ENCODE measurements at places on chromosomes 11 and 22.

- DNase-seq, result no peak
These were observed 3.7 kb downstream of the RRP7A start for GRCh38 chr22:42515896-42516295.

DNA sequence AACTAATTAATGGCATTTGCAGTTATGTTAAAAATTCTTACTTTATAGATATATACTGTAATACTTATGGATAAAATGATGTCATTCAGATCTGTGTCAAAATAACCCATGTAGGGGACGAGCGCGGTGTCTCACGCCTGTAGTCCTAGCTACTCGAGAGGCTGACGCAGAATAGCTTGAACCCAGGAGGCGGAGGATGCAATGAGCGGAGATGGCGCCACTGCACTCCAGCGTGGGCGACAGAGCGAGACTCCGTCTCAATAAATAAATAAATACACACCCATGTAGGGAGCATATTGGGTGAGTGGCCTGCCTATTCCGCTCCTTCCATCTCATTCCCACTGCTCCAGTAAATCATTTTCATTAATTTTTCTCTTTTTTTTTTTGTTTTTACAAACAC lies 7.1 kb downstream of the SNU13 start:
- DNase-seq, result no peak

DNA sequence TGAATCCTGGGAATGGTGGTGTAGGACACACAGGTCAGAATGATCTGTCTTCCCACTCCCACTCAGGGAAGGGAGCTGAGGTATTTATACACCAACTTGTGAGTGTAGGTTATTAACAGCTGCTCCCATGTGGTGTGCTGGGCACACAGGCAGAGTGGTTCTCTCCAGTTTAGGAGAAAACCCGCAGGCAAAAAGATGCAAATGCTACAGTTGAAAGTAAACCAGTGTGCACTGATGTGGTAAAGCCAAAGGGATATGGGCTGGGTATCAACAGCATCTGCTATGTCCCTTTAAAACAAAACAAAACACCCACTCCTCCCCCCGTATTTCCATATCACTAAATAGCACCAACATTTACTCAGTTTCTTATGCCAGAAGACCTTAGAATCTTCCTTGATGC lies 75.4 kb upstream of the SYT13 start:
- DNase-seq, result no peak

DNA sequence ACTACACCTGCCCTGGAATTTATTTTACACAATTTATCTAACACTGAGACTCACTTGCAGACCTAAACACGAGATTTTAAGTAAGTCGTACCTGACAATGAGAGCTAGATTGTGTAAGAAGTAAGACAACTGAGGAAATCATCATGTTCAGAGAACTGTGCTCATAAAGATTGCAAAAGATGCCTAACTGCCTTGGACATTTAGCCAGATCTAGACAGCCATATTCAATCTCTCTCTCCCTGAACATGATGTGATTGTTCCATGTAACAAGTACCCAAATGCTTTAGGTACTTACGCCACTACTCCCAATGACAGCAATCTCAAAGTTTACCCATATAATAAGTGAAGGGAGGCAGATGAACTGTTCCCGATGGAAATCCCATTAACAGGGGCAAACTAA lies 209.8 kb upstream of the PITPNB start:
- DNase-seq, result no peak

- DNase-seq, result no peak
These were observed 71.5 kb upstream of the TTC12 start for GRCh38 chr11:113242767-113243397.

GRCh38 chr11:46628961-46629360 lies 11.6 kb downstream of the ATG13 start:
- no peak for DNase-seq

Measured in activated T-helper 1 cell treated with anti-CD3 and anti-CD28 coated beads, Interleukin-2, amount 50 U/mL, for 16 hours (primary cell).